ENCODE measurements at places on chromosomes 1 and 21. TPM values are rescaled to one million over a fixed set of nuclear protein-coding genes. Genes with fewer than 3 reads are reported as not detected.

DNA sequence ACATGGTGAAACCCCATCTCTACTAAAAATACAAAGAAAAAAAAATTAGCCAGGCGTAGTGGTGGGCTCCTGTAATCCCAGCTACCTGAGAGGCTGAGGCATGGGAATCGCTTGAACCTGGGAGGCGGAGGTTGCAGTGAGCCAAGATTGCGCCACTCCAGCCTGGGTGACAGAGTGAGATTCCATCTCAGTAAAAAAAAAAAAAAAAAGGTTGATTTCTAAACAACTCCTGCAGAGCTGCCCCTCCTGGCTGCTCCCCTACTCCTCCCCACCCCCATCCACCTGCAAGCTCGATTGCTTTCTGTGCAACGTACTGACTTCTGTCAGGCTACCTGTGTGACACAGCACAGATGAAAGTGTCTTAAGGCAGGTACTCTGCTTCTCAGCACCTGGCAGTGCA is 13.3 kb downstream of the ETV3L start:
- H3K27me3 ChIP-seq = no peaks in the 10 kb centered on the region
- H3K4me1 ChIP-seq = peaks cover 4% of the 10 kb centered on the region
- H3K27ac ChIP-seq = no peak overlapping the region
- DNase-seq = peak; percentile 13

DNA sequence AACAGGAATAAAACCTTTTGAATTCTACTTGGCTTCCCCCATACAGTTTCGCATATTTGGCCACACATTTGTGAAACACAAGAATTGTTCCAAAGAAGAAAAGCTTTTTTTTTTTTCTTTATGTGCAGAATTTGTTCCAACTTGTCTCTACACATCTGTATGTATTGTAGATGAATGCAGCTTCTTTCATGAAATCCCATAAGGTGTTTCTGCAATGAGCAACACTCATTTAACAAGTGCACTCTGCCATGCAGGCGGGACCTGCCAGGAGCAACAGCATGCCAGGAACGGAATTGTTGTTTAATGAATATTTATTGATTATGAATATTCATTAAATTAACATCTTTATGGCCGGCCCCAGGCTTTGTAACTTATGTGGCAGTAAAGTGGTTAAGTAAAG is 1075.0 kb downstream of the TTLL7 start:
- no peaks in the 10 kb centered on the region for H3K36me3 ChIP-seq
- no peak for DNase-seq
- H3K4me3 ChIP-seq = no peak overlapping the region

- no peaks in the 10 kb centered on the region for H3K4me1 ChIP-seq
- DNase-seq = no peak
- H3K4me3 ChIP-seq = no peak overlapping the region
- H3K27ac ChIP-seq = no peak overlapping the region
- H3K36me3 ChIP-seq = no peaks in the 10 kb centered on the region
These were observed 43.2 kb upstream of the C1orf185 start for GRCh38 chr1:51058858-51059257.

GRCh38 chr1:234093741-234094140 is 189.3 kb downstream of the SLC35F3 start:
- H3K4me3 ChIP-seq = no peak overlapping the region
- H3K27me3 ChIP-seq = no peaks in the 10 kb centered on the region
- H3K36me3 ChIP-seq = no peaks in the 10 kb centered on the region
- peak; percentile 69 for DNase-seq

DNA sequence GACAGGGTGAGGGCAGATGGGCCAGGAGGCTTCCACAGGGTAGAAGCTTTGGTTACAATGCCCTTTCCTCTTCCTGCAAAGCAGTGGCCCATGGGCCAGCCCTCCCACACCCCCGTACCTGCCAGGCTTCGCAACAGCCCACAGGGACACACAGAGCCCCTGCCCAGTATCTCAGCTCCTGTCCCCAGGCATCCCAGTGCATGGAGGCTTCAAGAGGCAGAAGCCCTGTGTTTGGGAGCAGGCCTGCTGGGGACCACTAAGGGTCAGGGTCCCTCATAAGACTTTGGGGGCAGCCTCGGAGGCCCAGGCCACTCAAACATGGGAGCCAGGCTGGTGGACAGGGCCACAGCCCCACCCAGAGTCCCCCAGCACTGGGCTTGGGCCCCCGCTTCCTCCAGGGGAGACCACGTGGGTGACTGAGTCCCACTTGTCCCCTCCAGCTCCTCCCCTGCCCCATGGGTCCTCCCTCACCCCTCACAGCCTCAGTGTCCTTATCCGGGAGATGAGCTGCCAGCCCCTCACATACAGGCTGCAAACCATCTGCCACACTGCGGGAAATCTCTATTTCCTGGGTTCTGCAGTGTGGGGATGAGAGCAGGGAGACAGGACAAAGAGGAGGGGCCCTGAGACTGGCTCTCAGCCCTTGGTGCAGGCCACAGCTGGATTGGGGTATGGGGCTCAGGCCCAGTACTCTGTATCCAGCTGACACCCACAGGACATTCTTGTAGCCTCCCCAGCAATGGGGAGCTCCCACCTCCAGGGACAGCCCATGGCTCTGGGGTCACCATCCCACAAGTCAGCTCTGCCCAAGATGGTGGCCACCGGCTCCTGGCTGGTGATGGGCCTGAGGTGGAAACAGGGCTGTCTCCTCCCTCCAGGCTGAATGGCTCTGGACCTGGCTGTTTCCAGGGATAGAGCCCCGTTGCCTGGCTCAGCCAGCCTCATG is 50.7 kb downstream of the WNT9A start:
- H3K27ac ChIP-seq = no peak overlapping the region
- DNase-seq = peak; percentile 60
- no peaks in the 10 kb centered on the region for H3K36me3 ChIP-seq
- H3K4me3 ChIP-seq = no peak overlapping the region
- no peaks in the 10 kb centered on the region for H3K4me1 ChIP-seq

DNA sequence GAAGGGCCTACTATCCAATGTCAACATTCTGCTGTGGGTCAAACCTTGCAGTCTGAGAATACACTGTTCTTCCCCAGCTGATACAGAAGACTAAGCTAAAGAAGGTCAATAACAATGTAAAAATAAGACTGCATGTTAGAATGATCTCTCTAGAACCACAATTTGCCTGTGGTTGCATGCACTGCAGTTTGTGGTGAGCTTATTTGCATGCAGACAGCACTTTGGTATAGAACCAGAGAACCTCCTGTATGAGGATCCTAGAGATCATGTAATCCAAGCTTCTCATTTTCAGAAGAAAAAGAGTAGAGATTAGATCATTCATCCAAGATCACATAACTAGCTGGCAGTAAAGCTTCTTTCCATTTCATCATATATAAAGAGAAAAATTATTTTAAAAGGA is 15.8 kb downstream of the SYNJ1 start:
- no peak overlapping the region for H3K4me3 ChIP-seq
- H3K27me3 ChIP-seq = no peaks in the 10 kb centered on the region
- no peak for DNase-seq
- no peaks in the 10 kb centered on the region for H3K4me1 ChIP-seq
- H3K27ac ChIP-seq = no peak overlapping the region
- no peaks in the 10 kb centered on the region for H3K36me3 ChIP-seq

GRCh38 chr21:46145159-46145839 is 10.1 kb downstream of the FTCD start:
- DNase-seq = peak; percentile 66
- no peak overlapping the region for H3K27ac ChIP-seq
- no peaks in the 10 kb centered on the region for H3K4me1 ChIP-seq
- H3K4me3 ChIP-seq = no peak overlapping the region
- H3K27me3 ChIP-seq = no peaks in the 10 kb centered on the region

GRCh38 chr1:66294707-66295370 is 239.1 kb upstream of the SGIP1 start:
- DNase-seq = no peak
- H3K27ac ChIP-seq = peak overlapping the region; percentile 45
- H3K4me1 ChIP-seq = peaks cover 20% of the 10 kb centered on the region

- peak; percentile 77 for DNase-seq
- peaks cover 41% of the 10 kb centered on the region for H3K4me1 ChIP-seq
- no peaks in the 10 kb centered on the region for H3K27me3 ChIP-seq
These were observed 44.7 kb downstream of the PTGFRN start for GRCh38 chr1:116954440-116954839.

GRCh38 chr1:2376261-2376741 is 15.1 kb downstream of the MORN1 start:
- no peaks in the 10 kb centered on the region for H3K36me3 ChIP-seq
- DNase-seq = peak; percentile 60
- no peaks in the 10 kb centered on the region for H3K27me3 ChIP-seq
- no peak overlapping the region for H3K4me3 ChIP-seq
- H3K27ac ChIP-seq = no peak overlapping the region

- peaks cover 91% of the 10 kb centered on the region for H3K36me3 ChIP-seq
- no peak for DNase-seq
- H3K4me3 ChIP-seq = no peak overlapping the region
- H3K4me1 ChIP-seq = no peaks in the 10 kb centered on the region
- H3K27ac ChIP-seq = no peak overlapping the region
- no peaks in the 10 kb centered on the region for H3K27me3 ChIP-seq
These were observed 17.5 kb downstream of the LRRC41 start for GRCh38 chr1:46285730-46286477.

GRCh38 chr1:200153277-200154055 is 126.0 kb downstream of the NR5A2 start:
- no peak overlapping the region for H3K4me3 ChIP-seq
- DNase-seq = no peak
- no peaks in the 10 kb centered on the region for H3K4me1 ChIP-seq
- H3K27me3 ChIP-seq = no peaks in the 10 kb centered on the region
- no peak overlapping the region for H3K27ac ChIP-seq
- no peaks in the 10 kb centered on the region for H3K36me3 ChIP-seq

UBE2U gene
- polyA plus RNA-seq = not detected

GABRD gene
- not detected for polyA plus RNA-seq

TRIM63 gene
- 1.8 TPM for polyA plus RNA-seq

TDRD10 gene
- 0.46 TPM for polyA plus RNA-seq

EXTL1 gene
- polyA plus RNA-seq = under 0.01 TPM

HLX gene
- 9.0 TPM for polyA plus RNA-seq

LDLRAD1 gene
- not detected for polyA plus RNA-seq

LYSMD1 gene
- polyA plus RNA-seq = 4.2 TPM

FCRL1 gene
- polyA plus RNA-seq = 0.60 TPM

Measured in sigmoid colon (tissue), 7 donors.